ENCODE measurements at places on chromosomes 7 and 10. TPM values are rescaled to one million over a fixed set of nuclear protein-coding genes. Genes with fewer than 3 reads are reported as not detected.

Gene TMEM106B
- 98.5 TPM for total RNA-seq

Gene SLC16A9
- total RNA-seq, result 1.1 TPM

Gene FOXI2
- total RNA-seq, result not detected

Gene ARHGAP21
- 72.2 TPM for total RNA-seq

DNA sequence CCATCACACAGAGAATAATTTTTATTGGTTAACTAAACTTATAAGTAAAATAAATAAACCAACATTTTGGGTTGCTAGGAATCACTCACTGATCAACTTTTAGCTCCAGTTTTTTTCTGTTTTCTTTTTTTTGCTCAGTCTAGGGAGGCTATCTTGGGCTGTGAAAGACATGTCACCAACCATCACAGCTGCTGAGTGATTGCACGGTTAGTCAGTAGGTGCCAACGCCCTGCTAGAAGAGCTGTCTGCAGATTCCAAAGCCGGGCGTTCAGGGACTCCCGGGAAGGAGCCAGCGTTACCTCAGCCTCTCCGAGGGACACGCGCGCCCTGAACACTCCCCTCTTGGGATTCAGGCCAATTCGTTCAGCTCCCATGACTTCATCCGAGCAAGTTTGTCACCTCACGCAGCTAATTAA lies 604 bp upstream of the STAM start:
- peak; percentile 80 for DNase-seq

DNA sequence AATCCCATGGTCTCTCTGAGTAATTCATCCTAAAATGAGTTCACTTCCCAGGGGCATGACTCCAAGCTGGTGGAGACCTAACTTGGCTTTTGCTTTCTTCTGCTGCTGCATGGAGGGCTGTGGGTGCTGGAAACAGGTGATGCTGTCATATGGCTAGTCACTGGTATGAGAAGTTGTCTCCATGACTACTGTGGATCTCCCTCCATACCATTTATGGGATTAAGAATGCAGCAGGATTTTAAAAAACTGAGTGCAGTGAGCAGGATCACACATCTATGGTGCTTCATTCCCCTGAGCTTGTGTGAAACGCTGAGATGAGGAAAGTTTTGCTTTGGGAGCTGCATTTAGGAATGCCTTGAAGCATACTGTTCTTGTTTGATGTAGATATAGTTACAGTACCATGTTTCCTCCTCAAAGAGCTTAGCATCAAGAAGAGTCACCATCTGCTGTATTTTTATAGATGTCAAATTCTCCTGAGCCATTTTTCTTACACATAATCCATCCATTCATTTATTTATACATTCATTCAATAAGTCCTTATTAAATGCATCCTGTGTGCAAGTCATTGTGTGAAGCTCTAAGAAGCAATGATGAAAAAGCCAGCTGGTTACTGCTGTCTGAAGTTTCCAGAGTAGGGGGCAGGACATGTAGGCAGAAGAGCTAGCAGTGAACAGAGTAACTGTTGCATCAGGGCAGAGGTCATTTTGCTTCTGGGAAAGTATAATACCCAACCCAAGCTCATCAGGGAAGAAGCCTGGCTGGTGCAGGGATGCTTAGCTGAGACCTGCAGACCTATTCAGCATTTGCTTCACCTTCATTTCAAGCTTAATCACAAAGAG lies 534.8 kb downstream of the AUTS2 start:
- no peak for DNase-seq

GRCh38 chr7:92652536-92652935 lies 62.3 kb upstream of the FAM133B start:
- DNase-seq, result no peak

- no peak for DNase-seq
Measured at GRCh38 chr7:152887778-152888177, 128.2 kb downstream of the ACTR3B start.

DNA sequence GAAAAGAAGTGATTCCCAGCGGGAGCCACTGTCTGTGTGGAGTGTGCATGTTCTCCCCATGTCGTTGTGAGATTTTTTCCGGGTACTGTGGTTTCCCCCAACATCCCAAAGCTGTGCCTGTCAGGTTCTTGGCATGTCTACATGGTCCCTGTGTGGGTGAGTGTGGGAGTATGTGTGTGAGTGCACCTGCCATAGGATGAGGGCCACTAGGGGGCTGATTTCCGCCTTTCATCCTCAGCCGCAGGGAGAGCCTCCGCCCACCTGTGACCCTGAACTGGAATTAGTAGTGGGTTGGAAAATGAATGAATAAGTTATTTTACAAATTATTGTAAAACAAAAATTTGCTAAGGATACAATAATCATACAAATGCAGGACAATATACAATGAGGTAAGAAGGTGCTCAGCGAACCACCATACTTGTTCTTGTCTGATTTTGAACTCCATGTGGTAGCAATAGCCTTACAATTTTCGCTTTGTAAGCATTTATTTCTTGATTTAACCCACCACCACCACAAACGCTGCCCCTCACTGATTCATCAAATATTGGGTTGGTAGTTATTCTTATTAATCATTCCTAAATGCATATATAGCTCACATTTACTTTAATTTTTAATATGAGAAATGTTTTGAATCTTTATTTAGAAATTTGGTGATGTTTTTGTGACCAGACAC lies 641.2 kb upstream of the VSTM2A start:
- no peak for DNase-seq

- no peak for DNase-seq
Measured at GRCh38 chr10:74179111-74179710, 28.2 kb downstream of the ADK start.

- DNase-seq, result peak; percentile 37
Measured at GRCh38 chr7:21944616-21945453, 864 bp downstream of the CDCA7L start.

DNA sequence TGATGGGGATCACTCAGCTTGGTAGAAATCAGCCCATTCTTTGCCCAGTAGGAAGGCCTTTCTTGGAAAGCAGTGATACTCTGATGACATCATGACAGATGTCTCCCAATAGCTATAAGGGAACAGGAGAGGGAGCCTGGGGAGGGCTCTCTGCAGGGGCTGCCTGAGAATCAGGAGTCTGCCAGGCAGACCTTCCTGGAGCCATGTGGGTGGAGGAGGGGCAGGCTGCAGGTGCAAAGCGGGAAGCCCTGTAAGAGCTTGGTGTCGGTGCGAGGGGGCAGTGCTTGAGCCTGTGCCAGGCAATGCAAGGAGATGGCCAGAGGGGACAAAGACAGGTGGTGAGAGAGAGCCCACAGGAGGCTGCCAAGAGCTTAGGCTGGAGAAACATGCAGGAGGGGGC lies 5.0 kb upstream of the TNS3 start:
- DNase-seq, result no peak

GRCh38 chr7:103336761-103337160 lies 7.8 kb downstream of the DNAJC2 start:
- no peak for DNase-seq

GRCh38 chr7:129958643-129959470 lies 6.1 kb upstream of the UBE2H start:
- peak; percentile 80 for DNase-seq

GRCh38 chr10:1595726-1596125 lies 141.6 kb downstream of the ADARB2 start:
- no peak for DNase-seq

- DNase-seq, result no peak
Measured at GRCh38 chr7:157881048-157881771, 544.4 kb downstream of the DNAJB6 start.

All from renal cortical epithelial cell (primary cell).